Central memory CD8-positive, alpha-beta T cell (primary cell): ENCODE measurements at places on chromosomes 12 and 14.

DNA sequence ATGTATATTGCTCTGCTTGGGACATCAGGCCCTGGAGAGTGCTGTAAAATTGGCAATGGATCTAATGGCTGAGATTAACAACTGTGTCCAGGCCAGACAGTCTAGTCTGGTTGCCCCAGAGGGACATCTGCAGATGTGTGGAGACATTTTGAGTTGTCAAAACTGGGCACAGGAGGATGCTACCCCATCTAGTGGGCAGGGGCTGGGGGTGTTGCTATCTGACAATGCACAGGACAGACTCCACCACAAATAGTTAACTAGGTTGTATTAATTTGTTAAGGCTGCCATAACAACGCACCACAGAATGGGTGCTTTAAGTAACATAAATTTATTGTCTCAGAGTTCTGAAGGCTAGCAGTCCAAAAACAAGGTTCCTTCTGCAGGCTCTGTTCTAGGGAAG, 302.5 kb upstream of the AMIGO2 start:
- no peak for DNase-seq

GRCh38 chr12:104355630-104356029, 52.1 kb downstream of the EID3 start:
- no peak for DNase-seq

DNA sequence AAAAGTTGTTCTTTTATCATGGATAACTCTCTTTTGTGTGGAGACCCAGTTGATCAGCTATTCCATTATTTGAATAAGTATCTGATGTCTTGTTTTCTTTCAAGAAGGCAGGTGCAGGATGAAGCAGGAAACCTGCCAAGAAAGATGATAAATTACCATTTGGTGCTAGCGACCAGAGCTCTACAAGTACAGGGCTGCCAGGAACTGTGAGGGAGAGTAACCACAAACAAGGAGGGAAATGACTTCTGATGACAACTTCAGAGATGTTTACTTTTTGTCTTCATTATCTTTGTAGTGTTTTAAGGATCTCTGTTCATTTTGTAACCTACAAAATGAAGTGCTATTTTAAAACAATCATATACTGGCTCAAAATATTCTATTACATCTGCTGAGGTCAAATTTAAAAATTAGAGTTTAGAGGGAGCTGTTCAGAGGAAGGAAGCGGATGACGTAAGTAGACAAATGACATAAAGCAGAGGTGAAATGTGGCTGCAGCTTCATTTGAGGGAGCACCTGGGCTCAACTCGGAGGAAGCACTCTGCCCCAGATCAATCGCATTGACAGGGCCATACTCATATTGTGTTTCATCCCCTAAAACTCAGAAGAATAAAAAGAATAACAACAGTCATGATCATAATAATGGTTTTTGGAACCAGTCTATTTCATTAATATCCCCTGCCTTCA, 226.8 kb downstream of the C12orf42 start:
- DNase-seq: peak; percentile 17

DNA sequence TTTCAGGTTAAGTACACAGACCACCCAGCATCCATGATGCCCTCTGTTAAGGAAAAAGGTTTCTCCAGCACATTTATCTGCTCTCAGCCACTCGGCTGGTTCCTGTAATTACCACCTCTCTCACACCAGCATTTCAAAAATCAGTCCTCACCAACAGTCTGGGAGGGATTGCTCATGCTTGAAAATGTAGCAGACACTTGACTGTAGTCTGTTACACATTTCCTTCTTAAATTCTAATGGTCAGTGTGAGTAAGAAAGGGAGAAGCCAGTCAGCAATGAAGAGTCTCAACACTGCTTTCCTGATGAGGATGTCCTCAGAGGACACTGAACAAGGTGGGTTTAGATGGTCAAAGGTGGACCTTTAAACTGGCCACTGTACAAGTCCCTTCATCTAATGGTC, 6.0 kb downstream of the ZBTB39 start:
- no peak for DNase-seq

DNA sequence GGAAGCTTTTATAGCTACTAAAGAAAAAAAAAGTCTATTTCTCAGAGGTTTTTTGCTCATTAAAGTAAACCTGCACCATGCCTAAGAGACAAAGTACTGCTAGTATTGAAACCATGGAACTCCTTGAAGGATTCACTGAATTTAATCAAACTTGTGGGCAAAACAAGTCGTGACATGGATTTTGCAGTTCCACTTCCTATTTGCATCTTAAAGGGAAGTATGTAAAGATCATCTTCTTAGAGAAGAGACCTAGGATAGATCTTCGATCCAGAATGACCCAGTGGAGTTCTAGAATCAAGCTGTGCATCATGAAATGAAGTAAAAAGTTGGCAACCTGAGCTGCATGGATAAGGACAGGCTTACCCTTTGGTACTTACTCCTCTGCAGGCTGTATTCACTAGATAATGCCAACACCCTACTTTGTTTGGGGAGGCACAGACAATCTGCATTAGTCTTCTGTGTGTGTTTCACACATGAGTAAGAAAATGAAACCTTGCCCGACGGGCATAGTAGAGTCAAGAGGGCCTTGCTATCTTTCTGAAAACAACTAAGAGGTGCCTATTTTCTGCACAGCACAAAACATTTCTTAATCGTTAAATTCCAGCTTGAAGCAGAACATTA, 1.9 kb downstream of the GNG2 start:
- DNase-seq: no peak

DNA sequence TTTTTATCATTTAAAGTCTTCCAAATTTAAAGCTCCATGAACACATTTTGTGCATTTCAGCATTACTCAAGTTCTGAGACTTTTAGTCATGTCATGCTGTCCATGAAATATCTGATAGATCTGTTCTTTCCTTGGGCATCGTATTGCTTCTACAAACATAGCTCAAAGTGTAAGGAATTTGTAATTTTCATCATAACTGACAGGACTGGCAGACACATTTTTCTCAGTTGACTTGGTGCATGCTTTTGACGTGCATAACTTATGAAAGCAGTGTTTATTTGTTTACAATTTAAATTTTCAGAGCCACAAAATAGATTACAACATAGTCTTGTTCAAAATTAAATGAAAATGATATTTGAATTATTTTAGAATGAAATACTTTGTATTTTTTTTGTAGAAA, 812.1 kb upstream of the NOVA1 start:
- no peak for DNase-seq

GRCh38 chr12:24496755-24497154, 452.1 kb downstream of the BCAT1 start:
- DNase-seq: no peak

- DNase-seq: no peak
Observed at GRCh38 chr12:107759410-107759809, 1.5 kb downstream of the PRDM4 start.

- DNase-seq: no peak
Observed at GRCh38 chr12:89424389-89424788, 72.1 kb upstream of the DUSP6 start.

- no peak for DNase-seq
Observed at GRCh38 chr12:8638951-8639350, 23.7 kb downstream of the MFAP5 start.

- no peak for DNase-seq
Observed at GRCh38 chr14:54627540-54628363, 60.8 kb downstream of the SAMD4A start.

DNA sequence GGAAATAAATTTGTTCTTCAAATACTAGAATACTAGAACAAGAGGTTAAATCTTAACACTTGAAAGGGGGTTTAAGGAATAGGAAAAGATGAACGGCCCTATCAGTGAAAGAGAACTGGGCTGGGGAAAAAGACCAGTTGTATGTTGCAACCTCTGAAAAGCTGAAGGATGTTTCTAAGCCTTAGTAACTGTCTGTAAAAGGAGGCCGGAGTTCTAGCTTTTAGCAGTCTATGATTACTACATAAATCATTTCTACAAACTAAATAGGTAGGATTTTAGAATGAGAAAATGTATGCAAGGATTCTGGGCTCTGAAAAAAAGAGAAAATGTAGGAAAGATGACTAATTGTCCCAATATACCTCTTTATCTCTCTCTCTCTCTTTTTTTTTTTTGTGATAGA, 4.9 kb downstream of the CERS5 start:
- no peak for DNase-seq

DNA sequence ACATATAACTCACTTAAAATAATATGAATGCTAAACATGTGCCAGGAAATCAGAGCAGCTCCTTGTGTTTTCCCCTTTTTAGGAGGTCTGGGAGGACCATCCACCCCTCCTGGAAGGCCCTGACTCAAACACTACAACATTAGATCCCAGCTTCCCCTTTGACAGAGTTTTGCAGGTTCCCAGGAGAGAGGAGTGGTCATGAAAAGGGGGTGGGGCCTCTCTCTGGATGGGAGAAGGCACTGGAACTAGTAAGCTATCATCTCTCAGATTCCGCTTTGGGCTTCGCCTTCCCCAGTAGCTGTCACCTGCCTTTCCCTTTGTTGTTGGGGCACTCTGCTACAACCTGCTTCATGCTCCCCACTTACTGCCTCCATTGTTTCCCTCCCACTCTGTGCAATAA, 149.2 kb downstream of the ZFP36L1 start:
- no peak for DNase-seq
